ENCODE measurements at places on chromosomes 3 and 15.

DNA sequence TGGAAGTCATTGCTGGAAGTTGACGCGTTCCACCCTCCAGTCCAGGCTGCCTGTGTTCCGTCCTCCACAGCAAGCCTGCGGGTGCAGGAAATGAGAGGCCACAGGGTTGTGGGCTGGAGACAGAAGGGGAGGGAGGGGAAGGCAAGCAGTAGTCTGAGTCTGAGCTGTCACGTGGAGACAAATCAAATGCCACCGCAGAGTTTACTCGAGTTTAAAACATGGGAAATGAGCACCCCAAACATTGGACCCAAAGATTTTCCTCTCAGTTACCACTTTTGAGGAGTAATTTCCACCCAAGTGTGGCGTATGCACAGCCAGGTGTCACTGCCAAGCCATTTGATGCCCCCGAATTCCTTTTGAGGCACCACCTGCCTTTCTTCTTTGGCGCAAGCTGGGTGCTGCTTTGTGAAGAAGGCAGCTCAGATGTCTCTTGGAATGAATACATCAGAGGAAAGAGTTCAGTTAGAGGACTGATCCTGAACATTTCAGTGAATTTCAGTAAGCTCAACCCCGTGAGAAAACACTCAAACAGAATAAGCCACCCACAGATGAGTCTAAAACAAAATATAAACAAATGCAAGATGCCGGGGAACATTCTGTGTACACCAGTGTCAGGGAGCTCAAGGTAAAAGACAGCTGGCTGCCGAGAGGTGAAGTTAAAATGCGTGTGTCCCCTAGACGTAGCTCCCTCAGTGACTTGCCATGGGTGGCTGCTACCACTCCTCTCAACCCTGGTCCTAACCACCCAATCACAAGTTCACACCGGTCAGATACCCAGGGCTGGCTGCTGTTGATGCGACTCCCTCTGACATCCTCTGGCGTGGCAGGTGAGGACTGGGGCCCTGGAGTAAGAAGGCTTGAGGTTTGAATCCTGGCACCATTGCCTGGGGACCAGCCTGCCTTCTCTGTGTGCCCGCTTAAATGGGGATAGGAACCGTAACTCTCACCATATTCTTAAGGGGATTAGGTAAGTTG, 203.8 kb downstream of the UACA start:
- no peak for DNase-seq

- no peak for DNase-seq
Observed at GRCh38 chr3:143613226-143613625, 235.0 kb downstream of the SLC9A9 start.

GRCh38 chr3:168053115-168053514, 42.6 kb downstream of the GOLIM4 start:
- no peak for DNase-seq

GRCh38 chr15:25844981-25845680, 18.0 kb downstream of the ATP10A start:
- no peak for DNase-seq

DNA sequence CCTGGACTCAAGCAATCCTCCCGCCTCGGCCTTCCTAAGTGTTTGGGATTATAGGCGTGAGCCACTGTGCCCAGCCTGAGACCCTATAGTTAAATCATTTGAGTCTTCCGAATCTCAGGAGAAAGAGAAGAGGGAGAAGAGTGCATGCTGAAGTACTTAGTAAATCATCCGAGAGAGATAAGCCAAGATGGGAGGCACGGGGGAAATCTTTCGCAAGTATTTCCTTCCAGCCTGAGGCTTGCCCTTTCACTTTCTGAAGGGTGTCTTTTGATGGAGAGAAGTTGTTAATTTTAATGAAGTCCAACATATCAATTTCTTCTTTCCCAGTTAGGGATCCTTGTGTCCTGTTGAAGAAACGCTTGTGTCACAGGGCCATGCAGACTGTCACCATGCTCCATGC, 97.1 kb upstream of the SLC6A6 start:
- DNase-seq: no peak

- no peak for DNase-seq
Observed at GRCh38 chr3:31996195-31996594, 14.6 kb downstream of the ZNF860 start.

GRCh38 chr3:4836516-4836915, 142.7 kb upstream of the BHLHE40 start:
- no peak for DNase-seq

GRCh38 chr3:129184396-129184657, 631 bp upstream of the CNBP start:
- no peak for DNase-seq

DNA sequence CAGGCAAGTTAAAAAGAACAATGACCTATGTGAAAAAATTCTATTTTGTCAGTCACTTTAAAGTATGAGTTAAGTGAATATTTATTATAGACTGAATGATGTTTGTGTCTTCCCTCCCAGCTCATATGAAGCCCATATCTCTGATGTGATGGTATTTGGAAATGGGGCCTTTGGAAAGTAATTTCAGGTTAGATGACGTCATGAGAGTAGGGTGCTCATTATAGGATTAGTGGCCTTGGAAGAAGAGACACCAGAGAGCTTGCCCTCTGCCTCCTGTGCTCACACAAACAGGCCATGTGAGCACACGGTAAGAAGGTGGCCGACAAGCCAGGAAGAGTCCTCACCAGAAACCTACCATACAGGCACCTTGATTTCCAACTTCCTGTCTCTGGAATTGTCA, 138.8 kb upstream of the TNIK start:
- DNase-seq: no peak

DNA sequence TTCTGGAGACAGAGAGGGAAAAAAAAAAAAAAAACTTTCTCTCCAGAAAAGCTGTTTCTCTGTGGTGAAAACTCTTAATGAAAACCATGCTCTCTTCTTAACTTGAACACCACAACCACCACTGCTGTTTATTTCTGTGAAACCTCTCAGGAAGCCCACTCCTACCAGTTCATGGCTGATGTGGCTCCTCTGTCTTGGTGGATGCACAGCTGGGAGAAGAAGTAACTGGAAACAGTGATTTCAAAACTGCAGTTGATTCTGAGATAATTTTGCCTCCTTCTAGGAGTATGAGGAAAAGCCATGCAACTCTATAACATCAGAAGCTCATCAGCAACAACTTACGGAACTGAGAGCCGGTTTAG, 40.2 kb upstream of the PYGO1 start:
- DNase-seq: no peak

DNA sequence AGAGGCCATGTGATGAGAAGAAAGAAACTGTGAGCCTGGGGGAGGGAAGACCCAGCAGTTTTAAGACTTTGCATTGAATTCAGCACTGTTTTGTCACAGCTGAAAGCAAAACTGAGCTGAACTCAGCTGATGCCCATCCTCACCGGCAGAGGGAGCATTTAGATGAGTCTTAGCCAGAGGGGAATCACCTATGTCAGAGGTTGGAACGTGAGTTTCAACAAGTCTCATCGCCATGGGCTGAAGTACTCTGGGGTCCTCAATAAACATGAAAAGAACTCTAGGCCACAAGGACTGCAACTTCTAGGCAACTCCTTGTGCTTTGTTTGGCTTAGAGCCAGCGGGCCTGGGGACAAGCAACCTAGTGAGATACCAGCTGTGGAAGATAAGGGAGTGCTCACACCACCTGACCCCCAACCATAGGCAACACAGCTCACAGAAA, 324.5 kb downstream of the TBL1XR1 start:
- DNase-seq: peak; percentile 22

- no peak for DNase-seq
Observed at GRCh38 chr3:115217678-115218451, 70.8 kb upstream of the ZBTB20 start.

DNA sequence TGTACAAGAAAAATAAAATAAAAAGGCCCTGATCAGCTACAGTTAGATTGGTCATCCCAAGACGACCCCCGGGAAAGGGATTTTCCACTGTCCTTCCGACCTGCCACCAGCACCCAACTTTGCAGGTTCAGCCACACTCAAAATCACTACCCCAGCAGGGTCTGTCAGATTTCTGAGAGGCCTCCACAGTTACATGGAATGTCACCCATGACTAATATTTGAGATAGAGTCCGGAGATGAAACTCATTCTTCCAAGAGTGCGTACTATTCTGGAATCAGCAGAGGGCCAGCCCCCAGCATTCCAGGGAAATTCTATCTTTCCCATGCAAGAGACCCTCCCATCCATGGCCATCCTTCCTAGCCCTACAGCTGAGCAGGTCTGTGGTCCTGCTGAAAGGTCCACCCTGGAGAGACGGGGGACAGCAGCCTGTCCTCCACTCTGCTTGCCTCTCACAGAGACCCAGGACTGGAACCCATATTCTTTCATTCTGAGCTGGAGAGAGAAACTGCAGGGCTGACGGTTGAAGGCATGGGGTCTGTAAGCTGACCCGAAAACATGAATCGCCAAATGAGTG, 5.8 kb downstream of the LIPC start:
- no peak for DNase-seq

GRCh38 chr15:43274136-43274535, 7.4 kb upstream of the TGM5 start:
- no peak for DNase-seq

- no peak for DNase-seq
Observed at GRCh38 chr3:13009132-13009945, 63.9 kb downstream of the IQSEC1 start.

GRCh38 chr3:11534011-11534792, 109.5 kb downstream of the VGLL4 start:
- DNase-seq: no peak

GRCh38 chr3:127693336-127693843, 20.6 kb downstream of the ABTB1 start:
- DNase-seq: no peak

DNA sequence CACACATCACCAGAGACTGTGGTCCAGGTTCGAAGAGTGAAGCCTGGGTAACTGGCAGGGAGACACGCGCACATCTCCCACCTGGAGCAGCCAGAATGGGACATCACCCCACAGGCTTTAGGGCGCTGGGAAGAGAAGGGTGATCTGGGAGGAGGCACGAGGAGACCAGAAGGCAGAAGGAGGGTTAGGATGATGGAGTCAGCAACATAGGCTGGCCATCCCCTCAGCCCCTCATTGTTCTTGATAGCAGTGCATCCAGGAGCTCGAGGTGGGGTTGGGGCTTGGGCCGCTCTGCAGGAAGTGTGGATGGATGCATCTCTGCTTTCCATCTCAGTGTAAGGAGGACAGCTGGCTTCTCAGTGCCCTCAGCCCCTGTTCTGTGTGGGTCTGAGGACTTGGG, 15.2 kb downstream of the PLA2G4F start:
- no peak for DNase-seq

- no peak for DNase-seq
Observed at GRCh38 chr3:71702131-71703024, 22.8 kb downstream of the EIF4E3 start.

GRCh38 chr3:78742491-78742890, 1025.3 kb downstream of the ROBO1 start:
- no peak for DNase-seq

- no peak for DNase-seq
Observed at GRCh38 chr3:16841904-16842271, 42.9 kb upstream of the PLCL2 start.

GRCh38 chr15:93486407-93487117, 397.6 kb upstream of the RGMA start:
- DNase-seq: no peak

All from non-pigmented ciliary epithelial cell (primary cell).